Hippocampal formation (tissue), 2 donors: ENCODE measurements at places on chromosomes 1 and 21.

GRCh38 chr1:101233495-101233894 lies 3.3 kb upstream of the S1PR1 start:
- no peak for DNase-seq

DNA sequence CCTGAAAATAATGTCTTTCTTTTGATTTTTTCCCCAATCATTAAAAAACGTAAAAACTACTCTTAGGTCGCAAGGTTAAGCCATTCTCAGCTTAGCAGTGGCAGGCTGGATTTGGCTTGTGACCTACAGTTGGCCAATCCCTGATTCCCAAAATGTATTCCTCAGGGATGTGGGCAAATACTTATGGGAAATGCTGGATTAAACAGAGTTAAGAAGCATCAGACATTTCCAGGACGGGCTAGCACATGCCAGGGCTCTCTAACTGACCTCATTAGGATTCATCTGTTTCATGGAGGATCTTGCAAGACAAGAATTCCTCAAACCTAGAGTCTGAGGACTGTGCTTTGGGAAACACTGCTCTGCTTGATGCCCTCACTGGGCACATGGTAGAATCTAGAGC lies 982 bp upstream of the IL24 start:
- DNase-seq: no peak

GRCh38 chr1:90831910-90832309 lies 114.8 kb upstream of the BARHL2 start:
- no peak for DNase-seq

DNA sequence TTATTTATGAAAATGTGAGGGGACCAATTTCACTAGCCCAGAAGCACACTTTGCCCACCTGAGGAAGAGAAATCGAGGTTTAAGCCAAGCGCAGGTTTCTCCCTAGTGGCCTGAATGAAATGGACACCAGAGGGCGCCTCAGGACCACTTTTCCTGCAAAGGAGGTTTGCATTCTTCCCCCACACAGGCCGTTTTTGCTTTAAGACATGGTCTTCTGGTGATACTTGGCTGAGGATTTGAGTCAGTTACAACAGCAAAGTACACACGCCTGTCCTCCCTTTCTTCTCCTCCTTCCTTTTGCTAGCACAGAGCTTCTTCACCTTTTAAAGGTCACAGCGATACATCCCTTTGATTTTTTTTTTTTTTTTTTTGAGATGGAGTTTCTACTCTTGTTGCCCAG lies 5.4 kb downstream of the PLA2G2E start:
- peak; percentile 63 for DNase-seq

- no peak for DNase-seq
These were observed 359.5 kb upstream of the PLXNA2 start for GRCh38 chr1:208603721-208604120.

DNA sequence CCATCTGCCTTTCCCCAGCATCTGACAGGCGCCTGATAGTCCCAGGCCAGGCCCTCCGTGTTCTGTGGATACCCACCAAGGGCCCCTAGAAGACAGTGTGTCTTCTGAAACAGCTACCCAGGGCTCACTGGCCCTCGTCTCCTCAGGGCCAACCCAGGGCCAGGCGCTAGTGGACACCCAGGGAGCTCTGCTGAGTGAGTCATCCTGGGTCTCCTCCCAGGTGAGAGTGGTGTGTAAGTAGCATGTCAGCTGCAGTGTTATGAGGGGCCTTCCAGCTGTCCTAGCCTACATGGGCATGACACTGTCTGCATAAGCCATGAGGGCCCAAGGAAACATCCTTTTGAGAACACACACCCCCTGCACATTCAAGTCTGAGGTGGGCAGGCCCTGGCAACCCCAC lies 36.7 kb downstream of the CHD5 start:
- DNase-seq: no peak

GRCh38 chr1:34781844-34782391 lies 904 bp downstream of the GJB3 start:
- no peak for DNase-seq

DNA sequence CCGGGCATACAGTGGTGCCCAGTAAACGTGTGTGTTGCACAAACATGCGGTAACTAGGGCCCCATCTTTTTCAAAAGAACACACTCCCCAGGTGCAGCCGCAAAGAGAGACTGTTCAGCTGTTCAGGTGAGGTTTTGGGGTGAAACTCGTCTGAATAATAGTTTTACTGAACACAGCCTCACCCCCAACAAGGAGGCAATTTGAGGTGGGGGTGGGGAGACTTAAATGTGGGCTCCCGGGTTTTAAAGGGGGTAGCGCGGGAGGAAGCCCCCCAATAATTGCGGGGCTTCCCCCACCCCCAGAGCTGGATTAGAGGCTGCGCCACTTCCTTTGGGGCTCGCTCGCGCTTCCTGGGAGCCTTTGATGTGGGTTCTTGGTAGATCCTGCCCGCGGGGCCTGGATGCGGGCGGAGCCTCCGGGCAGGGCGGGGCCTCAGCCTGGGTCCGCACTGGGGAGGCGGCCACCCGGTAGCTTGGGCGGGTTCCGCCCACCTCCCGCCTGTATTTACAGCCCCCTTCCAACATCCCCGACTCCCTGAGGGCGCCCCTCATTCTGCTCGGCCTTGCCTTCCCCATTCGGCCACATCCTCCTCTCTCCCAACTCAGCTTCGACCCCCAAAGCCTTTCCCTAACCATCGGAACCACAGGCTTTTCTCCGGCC lies 6.4 kb upstream of the EPHA2 start:
- no peak for DNase-seq

- no peak for DNase-seq
These were observed 519 bp downstream of the RERE start for GRCh38 chr1:8816831-8817411.

DNA sequence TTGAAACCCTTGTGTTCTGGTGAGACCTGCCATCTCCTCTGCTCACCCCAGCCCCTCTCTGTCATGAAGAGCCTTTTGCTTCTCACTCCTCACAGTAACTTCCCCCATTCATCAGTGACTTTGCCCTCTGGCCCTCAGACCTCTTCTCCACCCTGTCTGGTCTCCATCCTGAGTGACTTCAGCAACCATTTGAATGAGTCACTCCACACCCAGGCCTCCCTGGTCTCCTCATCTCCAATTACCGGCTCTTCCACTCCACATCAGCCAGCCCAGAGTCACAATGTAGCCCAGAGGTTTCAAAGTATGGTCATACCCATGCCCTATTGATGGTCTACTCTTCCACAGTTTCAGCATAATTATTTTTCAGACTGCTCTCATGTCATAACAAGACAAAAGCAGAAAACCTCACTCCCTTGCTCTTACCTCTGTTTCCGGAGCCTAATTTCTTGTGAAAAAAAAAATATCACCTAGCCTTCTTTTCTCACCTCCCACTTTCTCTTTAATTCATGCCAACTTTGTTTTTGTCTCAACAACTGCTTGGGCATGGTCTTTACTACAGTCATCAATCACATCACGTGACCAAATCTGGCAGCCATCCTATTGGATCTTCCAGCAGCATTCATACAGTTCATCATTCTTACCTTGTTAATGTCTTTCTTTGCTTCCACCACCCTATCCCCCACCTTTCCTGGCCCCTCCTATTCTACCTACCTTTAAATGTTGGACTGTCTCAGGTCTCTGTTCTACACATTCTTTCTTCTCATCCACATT lies 35.6 kb upstream of the NEK7 start:
- no peak for DNase-seq

DNA sequence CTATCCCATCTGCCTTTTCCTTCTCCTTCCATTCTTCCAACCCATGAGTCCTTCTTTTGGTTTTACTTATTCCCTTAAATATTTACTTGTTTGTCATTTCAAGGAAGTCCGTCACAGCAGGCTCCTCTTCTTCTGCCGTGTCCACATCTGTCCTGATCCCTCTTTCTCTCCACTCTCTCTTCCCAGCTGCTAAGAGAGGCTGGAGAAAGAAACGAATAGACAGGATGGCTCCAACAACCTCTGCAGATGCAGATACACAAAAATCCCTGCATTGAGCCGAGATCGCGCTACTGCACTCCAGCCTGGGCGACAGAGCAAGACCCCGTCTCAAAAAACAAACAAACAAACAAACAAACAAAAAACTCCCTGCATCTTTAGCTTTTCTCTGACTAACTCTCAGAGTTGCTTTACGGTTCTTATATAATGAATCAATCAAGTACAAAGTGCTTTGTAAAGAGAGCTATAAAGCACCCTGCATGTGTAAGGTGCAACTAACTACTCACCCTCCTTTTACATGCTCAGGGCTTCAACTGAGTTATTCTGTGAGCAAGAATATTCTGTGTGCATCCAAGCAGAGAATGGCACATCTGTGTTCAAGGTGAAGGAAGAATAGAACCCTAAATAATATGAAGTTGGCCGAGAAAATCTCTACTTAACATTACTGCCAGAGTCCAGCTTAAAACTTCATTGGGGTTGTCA lies 3.8 kb upstream of the SAMD13 start:
- DNase-seq: no peak

DNA sequence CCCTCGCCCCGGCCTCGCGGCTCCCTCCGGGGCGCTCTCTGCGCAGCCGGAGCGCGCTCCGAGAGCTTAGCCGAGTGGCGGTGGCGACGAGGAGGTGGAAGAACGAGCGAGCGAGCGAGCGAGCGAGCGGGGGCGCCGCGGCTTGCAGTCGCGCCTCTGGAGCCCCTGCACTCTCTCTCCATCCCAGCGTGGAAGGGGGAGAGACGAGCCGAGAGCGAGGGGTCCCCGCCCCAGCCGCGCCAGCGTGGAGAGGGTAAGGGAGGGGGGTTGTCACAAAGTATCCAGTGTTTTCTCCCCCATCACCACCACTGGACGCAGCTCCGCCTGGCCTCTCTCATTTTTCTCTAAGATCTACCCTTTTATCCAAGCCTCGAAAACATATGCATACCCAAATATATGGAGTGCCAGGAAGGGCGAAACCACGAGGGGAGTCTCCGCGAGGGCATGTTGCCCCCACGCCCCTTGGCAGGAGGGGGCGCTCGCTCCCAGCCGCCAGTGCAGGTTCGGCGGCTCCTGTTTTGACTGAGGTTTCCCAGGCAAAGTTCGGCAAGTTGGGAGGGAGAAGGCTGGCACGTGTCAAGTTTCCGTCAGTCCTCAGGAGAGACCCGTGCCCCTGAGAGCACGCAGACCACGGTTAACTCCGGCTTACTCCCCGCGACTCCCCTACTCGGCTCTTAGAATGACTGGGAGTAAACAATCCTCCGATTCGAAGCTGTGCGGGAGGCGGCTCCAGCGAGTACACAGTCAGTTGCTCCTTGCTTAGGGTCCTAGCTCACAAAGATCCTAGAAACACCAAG lies 569 bp upstream of the DAB1 start:
- no peak for DNase-seq

DNA sequence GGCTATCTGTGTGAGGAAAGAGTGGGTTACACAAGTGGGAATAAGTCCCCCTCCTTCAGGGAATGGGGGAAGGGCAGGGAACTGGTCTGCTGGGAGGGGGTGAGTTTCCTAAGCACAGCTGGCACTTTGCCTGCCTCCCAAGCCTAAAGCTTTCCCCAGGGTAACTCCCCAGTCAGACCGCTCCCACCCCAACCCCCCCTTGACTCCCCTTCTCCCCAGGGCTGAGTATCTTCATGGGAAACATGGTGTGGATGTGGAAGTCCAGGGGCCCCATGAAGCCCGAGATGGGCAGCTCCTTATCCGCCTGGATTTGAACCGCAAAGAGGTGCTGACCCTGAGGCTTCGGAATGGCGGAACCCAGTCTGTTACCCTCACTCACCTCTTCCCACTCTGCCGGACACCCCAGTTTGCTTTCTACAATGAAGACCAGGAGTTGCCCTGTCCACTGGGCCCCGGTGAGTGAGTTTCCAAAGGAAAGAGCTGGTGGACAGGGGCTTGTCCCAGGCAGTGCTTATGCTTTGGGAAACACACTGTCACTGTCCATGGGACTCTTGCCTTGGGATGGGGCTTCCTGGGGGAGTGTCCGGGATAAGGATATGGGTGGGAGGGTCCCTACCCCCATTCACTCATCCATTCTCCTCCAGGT lies 14.9 kb downstream of the MOV10 start:
- DNase-seq: no peak

GRCh38 chr1:89147678-89148658 lies 22.1 kb upstream of the GBP2 start:
- no peak for DNase-seq

DNA sequence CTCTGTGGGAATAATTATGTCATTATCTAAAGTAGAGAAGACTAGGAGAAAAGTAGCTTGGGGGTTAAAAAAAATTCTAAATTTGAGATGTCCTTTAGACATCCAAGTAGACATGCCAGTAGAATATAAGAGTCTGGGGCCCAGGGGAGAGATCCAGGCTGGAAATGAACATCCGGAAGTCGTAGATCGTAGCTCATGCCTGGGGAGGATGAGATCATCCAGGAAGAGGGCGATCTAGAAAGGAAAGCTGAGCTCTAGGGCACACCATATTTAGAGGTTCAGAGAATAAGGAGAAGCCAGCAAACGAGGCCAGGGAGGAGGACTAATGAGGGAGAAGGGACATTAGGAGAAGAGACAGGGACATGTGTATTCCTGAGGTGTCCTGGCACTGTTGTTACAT lies 12.2 kb downstream of the NGF start:
- DNase-seq: no peak

DNA sequence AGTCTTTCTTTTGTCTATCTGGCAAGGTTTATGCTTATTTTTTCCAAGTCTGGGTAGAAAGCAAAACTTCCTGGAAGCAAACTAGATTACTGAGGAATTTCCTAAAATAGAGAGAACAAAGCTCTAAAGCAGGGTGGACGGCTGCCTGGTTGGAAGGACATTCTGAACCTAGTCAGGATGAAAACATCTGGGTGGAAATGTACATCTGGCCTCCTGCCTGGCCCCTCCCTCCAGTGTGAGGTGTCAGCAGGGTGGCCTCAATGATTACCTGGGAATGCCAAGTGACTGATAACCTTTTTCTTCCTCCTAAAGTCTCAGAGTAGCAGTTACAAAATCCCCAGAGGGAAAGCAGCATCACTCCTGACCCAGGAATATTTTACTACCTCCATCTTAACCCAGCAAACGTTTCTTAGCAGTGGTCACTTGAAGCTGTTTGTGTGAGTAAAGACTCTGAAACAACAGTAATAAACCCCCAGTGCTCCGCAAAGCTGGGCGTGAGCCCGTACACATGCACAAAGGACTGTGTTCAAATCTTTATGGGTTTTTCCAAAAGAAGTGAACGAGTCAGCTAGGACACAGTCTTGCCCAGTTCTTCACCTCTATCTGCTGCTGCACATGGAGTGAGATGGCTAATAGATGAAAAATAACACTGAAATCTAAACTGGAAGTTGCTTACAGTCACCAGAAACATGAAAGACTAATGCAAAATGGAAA lies 18.9 kb downstream of the ANGPTL7 start:
- DNase-seq: no peak

GRCh38 chr1:43143441-43143888 lies 28.6 kb downstream of the EBNA1BP2 start:
- no peak for DNase-seq

- DNase-seq: no peak
These were observed 19.9 kb downstream of the LCE3E start for GRCh38 chr1:152546704-152547103.

DNA sequence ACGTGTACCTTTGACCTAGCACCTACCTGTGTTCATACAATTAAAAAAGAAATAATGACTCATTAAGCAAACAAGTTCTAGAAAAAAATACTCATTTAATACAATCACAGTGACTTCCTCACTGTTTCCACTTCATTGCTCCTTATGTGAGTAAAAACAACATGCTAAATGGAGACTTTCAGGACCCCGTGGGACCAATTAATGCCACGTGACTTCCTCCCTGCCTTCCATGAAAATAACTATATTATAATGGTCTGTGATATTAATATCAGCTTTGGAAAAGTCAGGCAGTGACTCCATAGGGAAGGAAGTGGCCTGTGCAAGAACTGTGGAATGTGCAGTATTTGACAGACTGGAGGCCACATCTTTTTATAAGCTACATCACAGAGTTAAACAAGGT lies 337.8 kb downstream of the HLX start:
- no peak for DNase-seq
